ENCODE measurements at places on chromosomes 5 and 9.
A peak's percentile ranks its signal among the peaks of the same experiment; 100 is the strongest.

GRCh38 chr9:71209890-71210289, 88.5 kb upstream of the TRPM3 start:
- DNase-seq, result no peak

GRCh38 chr9:130039528-130040147, 3.4 kb downstream of the FNBP1 start:
- no peak for DNase-seq

GRCh38 chr5:91598216-91598615, 215.1 kb upstream of the ARRDC3 start:
- peak; percentile 0 for DNase-seq

GRCh38 chr5:34639852-34640626, 16.1 kb upstream of the RAI14 start:
- no peak for DNase-seq

- no peak for DNase-seq
Measured at GRCh38 chr5:60494635-60495034, 205.3 kb downstream of the DEPDC1B start.
